Breast epithelium (tissue), 4 donors: ENCODE measurements at places on chromosomes 1 and 21. TPM values are rescaled to one million over a fixed set of nuclear protein-coding genes. Genes with fewer than 3 reads are reported as not detected.

DNA sequence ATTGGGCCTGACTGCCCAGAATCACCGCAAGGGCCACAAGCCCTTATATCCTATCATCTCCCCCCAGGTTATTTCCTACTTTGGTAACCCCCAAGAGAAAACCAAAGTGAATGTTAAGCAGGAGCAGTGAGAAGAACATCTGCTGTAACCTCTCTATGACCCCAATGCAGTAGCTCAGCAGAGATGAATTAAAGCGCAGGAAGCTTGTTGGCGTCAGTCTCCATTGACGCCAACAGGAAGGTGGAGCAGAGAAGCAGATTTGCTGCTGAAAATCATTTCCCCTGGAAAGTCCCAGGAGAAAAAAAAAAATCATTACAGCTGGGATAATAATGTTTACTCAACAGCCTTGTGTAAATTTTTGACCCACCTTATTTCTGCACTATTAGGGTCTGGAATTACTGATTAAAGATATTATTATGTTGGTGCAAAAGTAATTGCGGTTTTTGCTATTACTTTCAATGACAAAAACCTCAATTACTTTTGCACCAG lies 33.2 kb upstream of the FAM163A start:
- no peak overlapping the region for H3K27ac ChIP-seq
- DNase-seq, result no peak
- H3K4me1 ChIP-seq, result no peaks in the 10 kb centered on the region
- H3K4me3 ChIP-seq, result no peak overlapping the region
- H3K27me3 ChIP-seq, result no peaks in the 10 kb centered on the region
- no peaks in the 10 kb centered on the region for H3K36me3 ChIP-seq

- peaks cover 100% of the 10 kb centered on the region for H3K27me3 ChIP-seq
- no peaks in the 10 kb centered on the region for H3K36me3 ChIP-seq
- peak overlapping the region; percentile 13 for H3K4me3 ChIP-seq
- no peak for DNase-seq
- peaks cover 12% of the 10 kb centered on the region for H3K4me1 ChIP-seq
Measured at GRCh38 chr1:46489169-46489637, 433 bp upstream of the DMBX1 start.

GRCh38 chr21:28513428-28513827 lies 479.2 kb downstream of the LTN1 start:
- DNase-seq, result no peak
- no peak overlapping the region for H3K4me3 ChIP-seq
- H3K27ac ChIP-seq, result no peak overlapping the region
- no peaks in the 10 kb centered on the region for H3K4me1 ChIP-seq

GRCh38 chr1:30270461-30270860 lies 452.9 kb downstream of the MATN1 start:
- peaks cover 7% of the 10 kb centered on the region for H3K27me3 ChIP-seq
- H3K36me3 ChIP-seq, result no peaks in the 10 kb centered on the region
- H3K4me1 ChIP-seq, result no peaks in the 10 kb centered on the region
- no peak overlapping the region for H3K4me3 ChIP-seq
- no peak overlapping the region for H3K27ac ChIP-seq

GRCh38 chr1:71766748-71767147 lies 515.6 kb downstream of the NEGR1 start:
- H3K4me3 ChIP-seq, result no peak overlapping the region
- no peaks in the 10 kb centered on the region for H3K27me3 ChIP-seq
- DNase-seq, result no peak
- H3K36me3 ChIP-seq, result no peaks in the 10 kb centered on the region
- H3K4me1 ChIP-seq, result no peaks in the 10 kb centered on the region

- H3K4me1 ChIP-seq, result peaks cover 30% of the 10 kb centered on the region
- DNase-seq, result no peak
- H3K27ac ChIP-seq, result peak within 1 kb of the TSS; percentile 62
- no peaks in the 10 kb centered on the region for H3K27me3 ChIP-seq
- H3K36me3 ChIP-seq, result no peaks in the 10 kb centered on the region
- no peak within 1 kb of the TSS for H3K4me3 ChIP-seq
Measured at GRCh38 chr1:153540394-153541361, at the start of gene S100A5. TSS of gene S100A5 (minus strand) at chr1:153540934. CDS start at chr1:153540191, 743 bp downstream.

- no peaks in the 10 kb centered on the region for H3K27me3 ChIP-seq
- H3K27ac ChIP-seq, result no peak overlapping the region
- DNase-seq, result no peak
- no peaks in the 10 kb centered on the region for H3K36me3 ChIP-seq
- no peak overlapping the region for H3K4me3 ChIP-seq
Measured at GRCh38 chr1:45769261-45769932, 18.9 kb upstream of the IPP start.

GRCh38 chr21:36980280-36981048 lies 14.0 kb upstream of the HLCS start:
- H3K27me3 ChIP-seq, result no peaks in the 10 kb centered on the region
- peak overlapping the region; percentile 74 for H3K27ac ChIP-seq
- H3K36me3 ChIP-seq, result no peaks in the 10 kb centered on the region
- DNase-seq, result no peak
- peaks cover 10% of the 10 kb centered on the region for H3K4me1 ChIP-seq
- peak overlapping the region; percentile 82 for H3K4me3 ChIP-seq

DNA sequence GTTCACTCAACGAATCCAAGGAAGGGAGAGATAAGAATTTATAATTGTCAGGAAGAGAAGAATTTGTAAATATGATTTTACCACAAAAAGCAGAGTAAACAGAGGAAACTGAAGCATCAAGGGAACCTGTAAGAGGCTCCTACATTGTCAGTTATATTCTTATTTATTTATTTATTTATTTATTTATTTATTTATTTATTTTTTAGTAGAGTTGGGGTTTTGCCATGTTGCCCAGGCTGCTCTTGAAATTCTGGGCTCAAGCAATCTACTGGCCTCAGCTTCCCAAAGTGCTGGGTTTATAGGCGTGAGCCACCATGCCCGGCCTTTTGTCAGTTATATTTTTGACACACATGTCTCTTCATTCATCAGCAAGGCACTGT lies 47.1 kb downstream of the FCRL3 start:
- no peak overlapping the region for H3K27ac ChIP-seq
- DNase-seq, result no peak
- no peaks in the 10 kb centered on the region for H3K36me3 ChIP-seq
- H3K4me3 ChIP-seq, result no peak overlapping the region

Gene GPR161
- 5.6 TPM for total RNA-seq

Gene LCE1F
- not detected for total RNA-seq

Gene FALEC
- 2.2 TPM for total RNA-seq

Gene CCDC27
- not detected for total RNA-seq

Gene LCE1C
- total RNA-seq, result not detected
